ENCODE measurements at places on chromosomes 1 and 21. TPM values are rescaled to one million over a fixed set of nuclear protein-coding genes. Genes with fewer than 3 reads are reported as not detected.

- no peak for DNase-seq
Measured at GRCh38 chr1:231665726-231666125, 39.1 kb downstream of the DISC1 start.

Gene CYP4A11
- not detected for total RNA-seq

Gene FNDC10
- 1.7 TPM for total RNA-seq

- no peak for DNase-seq
Measured at GRCh38 chr1:147083919-147084272, 88.4 kb downstream of the PRKAB2 start.

DNA sequence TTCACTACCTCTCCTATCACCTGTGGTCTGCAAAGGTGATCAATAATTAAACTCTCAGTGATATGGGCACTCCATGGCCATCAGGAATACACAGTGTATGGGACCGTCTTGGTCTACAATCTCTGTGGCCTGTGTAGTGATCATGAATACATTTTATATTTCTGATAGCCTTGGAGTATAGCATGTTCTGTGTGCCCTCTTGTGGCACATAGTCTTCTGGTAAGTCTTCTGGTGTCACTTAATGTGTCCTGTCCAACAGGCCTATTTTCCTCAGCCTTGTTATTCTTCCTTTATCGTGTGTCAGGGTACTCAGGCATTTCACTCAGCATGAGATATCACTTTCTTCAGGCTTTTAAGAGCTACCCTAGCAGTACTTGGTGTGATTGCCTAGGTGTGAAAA lies 393.6 kb downstream of the AGBL4 start:
- DNase-seq, result no peak

Gene ZFP69
- 2.6 TPM for total RNA-seq

DNA sequence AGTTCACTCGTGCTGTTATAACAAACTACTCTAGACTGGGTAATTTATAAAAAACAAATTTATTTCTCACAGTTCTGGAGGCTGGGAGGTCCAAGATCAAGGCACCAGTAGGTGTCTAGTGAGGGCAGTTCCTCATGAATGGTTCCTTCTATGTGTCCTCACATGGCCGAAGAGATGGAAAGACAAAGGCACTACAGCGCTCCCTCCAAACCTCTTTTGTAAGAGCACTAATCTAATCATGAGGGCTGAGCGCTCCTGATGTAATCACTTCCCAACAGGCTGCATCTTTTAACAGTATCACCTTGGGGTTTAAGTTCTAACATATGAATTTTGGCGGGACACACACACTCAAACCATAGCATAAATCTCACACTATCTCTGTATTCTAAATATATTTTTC lies 54.0 kb upstream of the KANK4 start:
- no peak for DNase-seq

DNA sequence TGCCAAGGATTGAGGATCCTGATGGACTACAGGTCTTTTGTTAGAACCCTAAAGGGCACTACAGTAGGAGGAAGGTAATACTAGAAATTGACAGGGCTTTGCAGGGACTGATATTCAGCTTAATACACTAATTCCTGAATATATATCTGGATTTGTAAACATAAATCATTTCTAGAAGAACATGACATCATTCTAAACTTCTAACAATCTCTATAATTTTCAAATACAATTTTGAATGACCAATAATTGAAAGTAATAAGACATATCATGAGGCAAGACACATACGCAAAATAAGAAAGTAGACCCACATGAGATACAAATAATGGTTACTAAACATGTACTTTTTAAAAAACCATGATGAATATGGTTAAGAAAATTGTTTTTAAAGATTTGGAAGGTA lies 52.4 kb upstream of the LRRC8B start:
- no peak for DNase-seq

- no peak for DNase-seq
Measured at GRCh38 chr1:41573194-41573593, 88.7 kb upstream of the EDN2 start.

- no peak for DNase-seq
Measured at GRCh38 chr1:167491586-167492461, 26.5 kb downstream of the CD247 start.

GRCh38 chr1:203858055-203858454 lies 3.3 kb upstream of the SNRPE start:
- DNase-seq, result no peak

- no peak for DNase-seq
Measured at GRCh38 chr21:38999161-38999560, 184.1 kb downstream of the PSMG1 start.

DNA sequence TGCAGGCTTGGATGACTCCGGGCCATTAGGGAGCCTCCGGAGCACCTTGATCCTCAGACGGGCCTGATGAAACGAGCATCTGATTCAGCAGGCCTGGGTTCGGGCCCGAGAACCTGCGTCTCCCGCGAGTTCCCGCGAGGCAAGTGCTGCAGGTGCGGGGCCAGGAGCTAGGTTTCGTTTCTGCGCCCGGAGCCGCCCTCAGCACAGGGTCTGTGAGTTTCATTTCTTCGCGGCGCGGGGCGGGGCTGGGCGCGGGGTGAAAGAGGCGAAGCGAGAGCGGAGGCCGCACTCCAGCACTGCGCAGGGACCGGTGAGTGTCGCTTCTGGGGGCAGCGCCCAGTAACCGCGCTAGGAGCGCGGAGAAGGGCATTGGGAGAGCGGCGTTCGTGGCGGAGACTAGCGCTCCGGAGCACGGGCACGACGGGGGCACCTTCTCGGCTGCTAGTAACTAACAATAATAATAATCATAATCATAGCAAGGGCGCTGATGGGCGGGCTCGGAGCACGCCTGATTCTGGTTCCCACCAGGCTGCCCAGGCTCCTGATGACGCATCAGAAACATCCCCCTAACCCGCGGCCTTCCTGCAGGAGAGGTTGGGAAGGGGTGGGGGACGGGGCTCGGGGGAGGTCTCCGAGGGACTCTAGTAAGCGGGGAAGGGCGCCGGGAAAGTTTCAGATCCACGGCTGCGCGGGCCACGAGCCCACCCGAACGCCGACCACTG lies at the start of gene MX1:
MX1 (plus strand) TSS at position 286 of the 722 bp plus-strand sequence. CDS start 5,832 bp downstream, outside the sequence.
- DNase-seq, result peak; percentile 91

Gene SLC1A7
- total RNA-seq, result 0.43 TPM

GRCh38 chr1:44412601-44413000 lies 7.5 kb downstream of the RNF220 start:
- no peak for DNase-seq

DNA sequence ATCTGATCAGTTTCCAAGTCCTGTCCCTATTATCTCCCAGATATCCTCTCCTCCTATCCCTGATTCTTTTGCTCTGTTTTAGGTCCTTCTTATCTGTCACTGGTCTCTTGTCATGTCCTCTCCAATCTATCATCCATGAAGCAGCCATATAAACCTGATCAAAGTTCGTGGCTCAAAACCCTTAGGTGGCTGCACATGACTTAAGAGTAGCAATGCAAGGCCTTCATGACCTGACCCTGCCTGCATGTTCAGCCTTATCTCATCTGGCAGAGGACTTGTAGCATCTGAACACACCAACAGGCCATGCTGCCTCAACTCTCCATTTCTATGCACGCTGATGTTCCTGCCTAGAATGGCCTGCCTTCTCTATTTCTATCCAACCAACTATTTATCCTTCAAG lies 65.2 kb downstream of the NOS1AP start:
- DNase-seq, result no peak

GRCh38 chr1:36411674-36412648 lies 14.3 kb upstream of the LSM10 start:
- no peak for DNase-seq

Gene CDC20
- total RNA-seq, result 0.78 TPM

- DNase-seq, result peak; percentile 95
Measured at GRCh38 chr1:209674957-209675564, at the start of gene G0S2. Gene G0S2, plus strand, starts transcription at chr1:209675412. Its CDS starts 273 bp downstream, at chr1:209675685.

GRCh38 chr1:219498666-219499065 lies 114.2 kb downstream of the ZC3H11B start:
- DNase-seq, result no peak

GRCh38 chr1:7669559-7670311 lies 101.4 kb upstream of the VAMP3 start:
- peak; percentile 81 for DNase-seq

DNA sequence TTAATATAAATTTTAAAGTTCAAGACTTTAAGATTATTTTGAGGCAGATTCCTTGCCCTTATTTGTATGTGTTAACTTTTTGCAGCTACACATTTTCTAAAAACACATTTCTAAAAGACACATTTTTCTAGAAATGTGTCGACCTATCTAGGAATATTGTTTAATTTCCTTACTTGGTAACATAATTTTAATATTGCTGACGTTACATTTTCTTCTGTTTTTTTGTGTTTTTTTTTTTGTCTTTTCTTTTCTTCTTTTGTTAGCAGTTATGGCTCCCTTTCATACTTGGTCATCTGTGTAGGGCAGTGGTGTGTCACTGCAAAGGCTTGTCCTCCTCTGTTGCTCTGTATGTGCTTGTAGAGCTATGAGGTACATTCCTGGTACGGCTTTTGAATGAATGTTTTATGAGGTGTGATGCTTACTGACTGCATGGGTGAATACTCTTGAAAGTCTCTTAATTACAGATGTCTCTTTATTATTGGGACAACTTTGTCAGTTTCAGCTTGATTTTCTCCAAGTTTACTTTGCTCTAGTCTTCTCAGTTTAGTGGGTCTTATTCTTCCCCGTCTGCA lies 30.1 kb downstream of the LRRC8D start:
- no peak for DNase-seq

DNA sequence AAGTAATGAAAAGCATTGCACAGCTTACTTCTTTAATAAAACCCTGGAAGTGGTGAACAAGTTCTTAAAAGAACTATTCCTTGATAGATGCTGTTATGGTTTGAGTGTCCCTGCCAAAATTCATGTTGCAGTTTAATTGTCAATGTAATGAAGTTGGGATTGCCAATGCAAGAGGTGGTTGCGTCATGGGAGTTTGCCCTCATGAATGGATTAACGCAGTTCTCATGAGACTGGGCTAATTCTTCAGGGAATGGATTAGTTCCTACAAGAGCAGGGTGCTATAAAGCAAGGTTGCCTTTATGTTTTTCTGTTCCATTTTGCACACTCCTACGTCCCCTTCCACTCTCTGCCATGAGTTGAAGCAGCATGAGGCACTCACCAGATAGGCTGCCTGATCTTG lies 446.7 kb upstream of the B3GALT2 start:
- no peak for DNase-seq

DNA sequence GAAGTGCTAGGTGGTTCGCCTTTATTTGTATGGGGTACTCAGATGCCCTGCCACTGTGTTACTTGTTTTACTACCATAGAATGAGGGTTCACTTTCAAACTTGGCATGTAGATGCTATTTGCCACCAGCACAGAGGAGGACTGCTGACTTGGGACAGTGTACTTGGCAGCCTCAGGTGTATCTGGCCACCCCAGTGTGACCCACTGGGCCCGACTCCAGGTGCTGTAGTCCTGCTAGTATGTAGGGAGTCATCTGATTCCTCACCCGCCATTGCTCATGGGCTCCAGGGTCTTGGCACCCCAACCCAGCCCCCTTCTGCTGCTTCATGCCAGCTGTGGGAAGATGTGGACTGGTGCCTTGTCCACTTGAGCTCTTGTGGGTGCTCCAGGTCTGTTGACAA lies 40.0 kb downstream of the ZNF678 start:
- DNase-seq, result no peak

- no peak for DNase-seq
Measured at GRCh38 chr1:97158691-97159096, 437.1 kb downstream of the PTBP2 start.

Gene RNU1-4
- 6,195 TPM for total RNA-seq

Gene KCNQ4
- 3.6 TPM for total RNA-seq

Gene UBE2U
- not detected for total RNA-seq

GRCh38 chr21:24290151-24290833 lies 1317.0 kb downstream of the MRPL39 start:
- DNase-seq, result no peak

GRCh38 chr1:241600496-241600901 lies 39.7 kb downstream of the CHML start:
- no peak for DNase-seq

GRCh38 chr1:154883919-154884868 lies 14.1 kb upstream of the KCNN3 start:
- DNase-seq, result peak; percentile 70

- no peak for DNase-seq
Measured at GRCh38 chr1:7781923-7782495, 2.1 kb upstream of the PER3 start.

Gene IL22RA1
- total RNA-seq, result 0.35 TPM

DNA sequence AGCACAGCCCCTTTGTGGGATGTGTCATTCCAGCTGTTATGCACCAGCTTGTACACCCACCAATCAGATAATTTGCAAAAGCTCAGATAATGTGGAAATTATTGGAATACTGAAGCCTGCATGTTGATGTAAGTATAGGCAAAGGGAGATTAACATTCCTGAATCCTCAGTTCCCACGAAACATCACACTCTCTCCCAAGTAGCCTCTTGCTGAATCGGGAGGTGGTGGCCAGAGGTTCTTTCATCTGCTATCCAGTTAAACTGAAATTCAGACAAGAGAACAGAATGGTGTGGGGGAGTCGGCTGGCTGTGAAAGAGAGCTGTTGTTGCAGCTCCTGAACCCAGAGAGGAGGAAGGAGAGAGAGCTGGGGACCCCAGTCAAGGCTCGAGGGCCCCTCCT lies 170.9 kb downstream of the ZBTB18 start:
- no peak for DNase-seq

Gene PLPPR5
- not detected for total RNA-seq

DNA sequence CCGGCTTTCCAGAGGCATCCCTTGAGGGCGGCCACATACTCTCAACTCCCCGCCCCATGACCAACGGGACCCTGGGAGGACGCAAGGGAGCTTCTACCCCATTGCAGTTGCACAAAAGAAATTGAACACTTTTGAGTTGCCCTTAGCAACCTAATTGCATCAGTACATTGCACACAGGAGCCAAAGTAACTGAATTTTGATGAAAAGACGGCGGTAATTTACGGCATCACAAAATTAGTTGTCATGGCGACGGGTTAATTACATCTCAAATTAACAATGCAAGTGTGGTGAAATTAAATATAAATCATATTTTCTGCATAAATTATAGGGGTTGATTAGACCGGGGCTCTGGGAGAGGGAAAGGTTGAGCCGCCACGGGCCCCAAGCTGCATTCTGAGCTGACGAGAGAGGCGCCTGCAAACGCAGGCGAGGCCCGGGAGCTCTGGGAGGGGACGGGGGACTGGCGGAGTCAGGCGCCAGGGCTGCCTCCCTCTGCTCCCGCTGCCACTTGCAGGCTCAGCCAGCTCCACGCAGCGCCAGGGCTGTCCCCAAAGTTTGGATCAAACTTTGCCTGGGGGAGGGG lies 61.4 kb downstream of the CASZ1 start:
- DNase-seq, result no peak

Gene SPRR3
- not detected for total RNA-seq

- DNase-seq, result no peak
Measured at GRCh38 chr1:24717887-24718650, 27.2 kb upstream of the CLIC4 start.

- no peak for DNase-seq
Measured at GRCh38 chr1:76782809-76783208, 84.5 kb upstream of the ST6GALNAC5 start.

DNA sequence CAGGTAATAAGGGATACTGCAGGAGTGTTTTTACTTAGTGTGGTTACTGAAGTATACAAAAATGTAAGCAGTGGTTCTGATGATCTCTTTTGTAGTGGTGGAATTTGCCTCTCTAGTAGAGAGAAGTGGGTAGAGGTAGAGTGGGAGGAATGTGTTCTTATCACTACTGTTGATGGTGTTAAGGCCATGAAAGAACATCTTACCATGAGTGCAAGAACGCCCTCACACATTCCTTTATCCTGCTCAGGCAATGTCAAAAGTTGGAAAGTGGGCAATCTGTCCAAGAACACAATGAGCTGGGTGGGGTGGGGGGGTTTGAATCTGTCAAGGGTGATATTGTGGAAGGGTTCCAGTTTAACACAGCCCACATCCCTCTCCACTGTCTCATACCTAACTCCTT lies 78.6 kb downstream of the TTLL7 start:
- DNase-seq, result no peak

Measured in cardiac septum (tissue), 1 donor.